ENCODE measurements at places on chromosomes 2 and 18.

DNA sequence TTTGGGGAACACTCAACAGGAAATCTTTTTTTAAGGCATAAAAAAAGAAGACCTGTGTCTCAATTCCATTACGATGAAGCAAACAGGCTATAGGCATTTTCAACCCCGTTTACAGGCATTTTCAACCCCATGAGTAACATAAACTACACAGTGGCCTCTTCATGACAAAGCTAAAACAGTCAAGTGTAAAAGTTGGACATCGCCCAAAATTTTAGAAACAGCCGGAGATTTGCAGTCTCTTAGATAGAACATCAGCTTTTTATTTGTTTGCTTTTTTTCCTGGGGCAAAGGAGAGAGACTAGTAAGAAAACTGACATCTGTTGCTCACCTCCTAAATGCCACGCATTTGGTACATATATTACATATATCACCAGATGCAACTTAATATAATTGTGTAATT, 173.7 kb downstream of the CMPK2 start:
- no peak for DNase-seq

DNA sequence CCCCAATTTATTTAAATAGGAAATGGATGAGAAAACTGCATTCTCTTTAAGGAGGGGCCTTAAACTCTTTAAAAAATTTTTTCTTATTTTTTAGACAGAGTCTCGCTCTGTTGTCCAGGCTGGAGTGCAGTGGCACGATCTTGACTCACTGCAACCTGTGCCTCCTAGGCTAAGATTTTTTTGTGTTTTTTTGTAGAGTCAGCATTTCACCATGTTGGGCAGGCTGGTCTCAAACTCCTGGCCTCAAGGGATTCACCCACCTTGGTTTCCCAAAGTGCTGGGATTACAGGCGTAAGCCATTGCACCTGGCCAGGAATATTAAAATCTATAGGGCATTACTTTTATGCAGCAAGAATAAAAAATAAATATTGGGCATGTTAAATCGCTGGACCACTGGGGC, 56.0 kb downstream of the GALR1 start:
- no peak for DNase-seq

DNA sequence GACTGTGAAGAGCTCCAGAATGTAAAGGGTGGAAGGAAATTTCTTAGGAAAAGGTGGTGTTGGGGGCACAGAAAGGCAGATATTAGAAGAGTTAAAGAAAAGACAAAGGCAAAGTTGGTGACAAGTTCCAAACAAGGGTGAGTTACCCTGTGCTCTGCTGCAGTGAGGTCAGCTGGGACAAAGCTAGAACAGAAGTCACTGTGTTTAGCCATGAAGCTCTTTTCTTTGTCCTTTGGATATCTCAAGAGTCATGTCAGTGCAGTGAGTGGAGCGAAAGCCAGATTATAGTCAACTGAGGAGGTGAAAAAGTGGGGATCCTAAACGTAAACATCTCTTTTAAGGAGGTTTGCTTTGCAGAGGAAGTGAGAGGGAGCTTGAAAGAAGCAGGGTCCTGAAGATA, 187.8 kb upstream of the ALPP start:
- no peak for DNase-seq

DNA sequence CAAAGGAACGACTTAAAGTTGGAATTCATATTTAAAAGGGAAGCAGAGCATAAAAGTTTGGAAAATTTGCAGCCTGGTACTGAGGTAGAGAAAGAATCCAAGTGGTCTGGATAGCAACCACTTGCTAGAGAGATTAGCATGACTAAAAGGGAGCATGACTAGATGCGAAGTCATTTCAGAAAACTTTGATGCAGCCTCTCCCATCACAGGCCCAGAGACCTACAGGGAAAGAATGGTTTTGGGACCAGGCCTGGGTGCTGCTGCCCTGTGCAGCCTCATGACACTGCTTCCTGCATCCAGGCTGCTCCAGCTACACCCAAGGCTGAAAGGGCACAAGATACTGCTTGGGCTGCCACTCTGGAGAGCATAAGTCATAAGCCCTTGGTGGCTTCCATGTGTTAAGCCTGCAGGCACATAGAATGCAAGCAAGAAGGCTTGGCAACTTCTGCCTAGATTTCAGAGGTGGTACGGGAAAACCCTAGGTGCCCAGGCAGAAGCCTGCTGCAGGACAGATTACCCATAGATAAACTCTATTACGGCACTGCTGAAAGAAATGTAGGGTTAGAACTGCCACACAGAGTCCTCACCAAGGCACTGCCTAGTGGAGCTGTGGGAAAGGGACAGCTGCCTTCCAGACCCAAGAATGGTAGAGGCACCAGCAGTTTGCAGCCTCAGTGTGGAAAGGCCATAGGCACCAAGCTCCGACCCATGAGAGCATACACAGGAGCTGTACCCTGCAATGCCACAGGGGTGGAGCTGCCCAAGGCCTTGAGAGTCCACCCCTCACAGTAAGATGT, 12.6 kb upstream of the CHN1 start:
- no peak for DNase-seq

- no peak for DNase-seq
Observed at GRCh38 chr2:20706217-20706616, 39.3 kb downstream of the GDF7 start.

DNA sequence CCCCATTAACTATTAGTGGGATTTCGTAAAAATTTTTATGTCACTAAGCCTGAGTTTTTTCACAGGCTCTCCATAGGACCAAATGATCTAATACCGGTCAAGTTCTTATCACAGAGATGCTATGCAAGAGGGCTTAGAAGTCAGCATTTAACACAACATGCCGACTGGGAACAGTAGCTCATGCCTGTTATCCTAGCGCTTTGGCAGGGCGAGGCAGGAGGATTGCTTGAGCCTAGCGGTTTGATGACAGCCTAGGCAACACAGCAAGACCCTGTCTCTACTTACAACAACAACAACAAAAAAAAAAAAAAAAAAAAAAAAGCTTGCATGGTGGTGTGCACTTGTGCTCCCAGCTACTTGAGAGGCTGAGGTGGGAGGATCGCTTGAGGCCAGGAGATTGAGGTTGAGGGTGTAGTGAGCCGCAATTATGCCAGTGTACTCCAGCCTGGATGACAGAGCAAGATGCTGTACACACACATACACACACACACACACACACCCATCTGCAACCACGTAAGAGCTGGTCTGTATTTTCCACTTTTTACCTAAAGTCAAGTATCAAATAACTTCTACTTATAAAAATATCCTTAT, 67.6 kb upstream of the FAM124B start:
- no peak for DNase-seq

- DNase-seq = no peak
Observed at GRCh38 chr2:30721241-30721640, 86.0 kb downstream of the CAPN13 start.

- DNase-seq = no peak
Observed at GRCh38 chr2:177474998-177475397, 82.4 kb downstream of the AGPS start.

- DNase-seq = no peak
Observed at GRCh38 chr2:23658466-23658942, 268.4 kb downstream of the ATAD2B start.

DNA sequence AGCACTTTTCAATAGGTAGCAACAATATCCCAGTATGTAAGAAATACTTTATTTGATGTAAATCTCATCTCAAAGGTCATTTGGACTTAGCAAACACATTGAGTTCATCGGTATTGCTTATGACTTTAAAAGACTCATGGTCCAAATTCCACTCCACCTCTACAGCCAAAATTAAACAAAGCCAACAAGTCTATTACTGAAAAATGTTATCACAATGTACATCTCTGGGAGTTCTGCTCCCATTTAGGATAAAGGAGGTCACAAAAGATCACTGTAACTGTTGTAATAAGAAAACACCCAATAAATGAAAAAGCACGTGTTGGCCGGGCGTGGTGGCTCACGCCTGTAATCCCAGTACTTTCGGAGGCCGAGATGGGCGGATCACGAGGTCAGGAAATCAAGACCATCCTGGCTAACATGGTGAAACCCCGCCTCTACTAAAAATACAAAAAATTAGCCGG, 50.0 kb downstream of the ESCO1 start:
- no peak for DNase-seq

- no peak for DNase-seq
Observed at GRCh38 chr18:10419420-10420103, 34.9 kb upstream of the APCDD1 start.

GRCh38 chr2:239249048-239249447, 151.8 kb downstream of the HDAC4 start:
- no peak for DNase-seq

DNA sequence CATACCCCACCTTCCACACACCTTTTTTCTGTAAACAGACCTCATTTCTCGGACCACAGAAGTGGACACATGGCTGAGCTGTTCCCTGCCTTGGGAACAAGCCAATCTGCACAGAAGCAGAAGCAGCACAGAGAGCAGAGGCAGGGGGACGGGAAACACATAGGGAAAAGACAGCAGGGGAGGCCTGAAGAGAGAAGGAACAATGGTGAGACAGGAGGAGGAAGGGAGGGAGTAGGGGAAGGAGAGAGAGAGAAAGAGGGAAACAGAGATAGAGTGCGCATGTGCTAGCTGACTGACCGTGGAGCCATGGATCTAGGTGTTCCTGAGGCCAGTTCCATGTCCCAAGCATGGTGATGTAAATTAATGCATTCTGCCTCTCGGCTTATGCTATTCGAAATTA, 119.7 kb downstream of the NOL10 start:
- no peak for DNase-seq

- no peak for DNase-seq
Observed at GRCh38 chr18:32072321-32072720, 19.4 kb upstream of the RNF138 start.

- DNase-seq = no peak
Observed at GRCh38 chr2:133675-134593, 87.6 kb upstream of the FAM110C start.

DNA sequence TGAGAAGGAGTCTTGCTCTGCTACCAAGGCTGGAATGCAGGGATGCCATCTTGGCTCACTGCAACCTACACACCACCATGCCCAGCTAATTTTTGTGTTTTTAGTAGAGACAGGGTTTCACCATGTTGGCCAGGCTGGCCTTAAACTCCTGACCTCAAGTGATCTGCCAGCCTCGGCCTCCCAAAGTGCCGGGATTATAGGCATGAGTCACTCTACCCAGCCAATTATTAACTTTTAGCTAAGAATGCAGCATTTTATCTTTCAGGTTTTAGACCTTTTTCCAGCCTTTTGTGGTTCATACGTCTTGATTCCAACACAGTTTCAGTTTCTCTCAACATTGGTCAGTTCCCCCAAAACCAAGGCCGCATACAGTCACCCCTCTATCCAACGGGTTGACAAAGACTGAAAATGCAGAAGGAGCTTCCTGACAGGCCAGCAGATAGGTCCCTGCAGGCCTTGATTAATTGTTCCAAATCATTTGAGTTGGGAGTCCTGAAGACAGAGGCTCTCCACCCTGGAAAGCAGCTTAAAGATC, 262.2 kb upstream of the KLHL29 start:
- no peak for DNase-seq

GRCh38 chr18:71327441-71327840, 1038.6 kb downstream of the SOCS6 start:
- no peak for DNase-seq

- no peak for DNase-seq
Observed at GRCh38 chr18:44954257-44954656, 273.6 kb downstream of the SETBP1 start.

GRCh38 chr2:127609818-127610217, 36.1 kb upstream of the GPR17 start:
- no peak for DNase-seq

GRCh38 chr18:46894124-46894523, 23.2 kb downstream of the PIAS2 start:
- DNase-seq = no peak

- no peak for DNase-seq
Observed at GRCh38 chr18:57054891-57055290, 92.0 kb upstream of the BOD1L2 start.

- DNase-seq = no peak
Observed at GRCh38 chr18:50231621-50232020, 34.7 kb downstream of the CFAP53 start.

DNA sequence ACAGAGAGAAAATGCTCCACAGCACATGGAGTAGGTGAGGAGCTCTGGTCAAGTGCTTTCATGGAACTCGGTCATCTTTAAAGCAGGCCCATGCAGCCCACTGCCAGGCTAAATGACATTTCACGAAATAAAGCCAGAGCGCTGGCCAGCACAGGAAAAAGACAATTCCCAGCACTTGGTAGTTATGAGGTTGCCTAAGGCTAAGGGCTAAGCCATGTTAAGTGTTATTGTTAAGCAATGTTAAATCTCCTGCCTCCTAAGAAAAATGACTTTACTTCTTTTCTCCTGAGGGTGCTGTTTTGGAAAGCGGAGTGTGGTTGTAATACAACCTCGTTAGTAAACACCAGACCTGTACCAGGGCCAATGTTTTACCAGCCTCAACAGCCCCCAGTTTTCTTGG, 125.9 kb upstream of the NRP2 start:
- DNase-seq = no peak

- DNase-seq = no peak
Observed at GRCh38 chr18:22667156-22667555, 249.4 kb upstream of the CTAGE1 start.

DNA sequence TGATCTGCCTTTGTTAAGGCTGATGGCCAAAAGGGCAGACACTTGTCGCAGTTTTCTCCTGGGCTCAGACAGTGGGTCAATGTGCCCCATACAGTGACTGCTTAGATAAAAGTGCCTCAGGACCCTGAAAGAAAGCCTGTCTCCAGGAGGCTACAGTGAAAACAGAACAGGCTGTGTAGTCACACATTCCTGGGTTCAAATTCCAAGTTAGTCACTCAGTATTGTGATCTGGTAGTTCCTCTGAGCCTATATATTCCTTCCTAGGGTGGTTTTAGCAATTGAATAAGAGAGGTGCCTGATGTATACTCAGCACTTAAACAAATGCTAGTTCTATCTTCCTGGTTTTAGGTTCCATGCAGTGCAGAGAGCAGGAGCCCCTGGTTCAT, 54.4 kb downstream of the RPL37A start:
- no peak for DNase-seq

DNA sequence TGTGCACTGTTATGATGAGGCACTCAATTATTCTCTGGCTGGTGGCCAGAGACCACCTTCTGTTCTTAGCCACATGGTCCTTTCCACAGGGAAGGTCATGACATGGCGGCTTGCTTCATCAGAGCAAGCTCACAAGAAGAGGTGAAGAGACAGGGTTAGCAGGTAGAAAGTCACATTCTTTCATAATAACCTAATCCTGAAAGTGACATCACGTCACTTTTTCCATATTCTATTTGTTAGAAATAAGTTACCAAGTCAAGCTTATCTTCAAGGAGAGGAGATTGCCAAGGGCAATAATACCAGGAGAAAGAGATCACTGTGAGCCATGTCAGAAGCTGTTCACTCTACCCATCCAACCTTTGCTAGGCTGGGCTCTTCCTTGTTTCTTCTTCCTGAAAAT, 139.4 kb downstream of the OSR1 start:
- no peak for DNase-seq

- no peak for DNase-seq
Observed at GRCh38 chr2:43605851-43606250, 10.0 kb upstream of the THADA start.

DNA sequence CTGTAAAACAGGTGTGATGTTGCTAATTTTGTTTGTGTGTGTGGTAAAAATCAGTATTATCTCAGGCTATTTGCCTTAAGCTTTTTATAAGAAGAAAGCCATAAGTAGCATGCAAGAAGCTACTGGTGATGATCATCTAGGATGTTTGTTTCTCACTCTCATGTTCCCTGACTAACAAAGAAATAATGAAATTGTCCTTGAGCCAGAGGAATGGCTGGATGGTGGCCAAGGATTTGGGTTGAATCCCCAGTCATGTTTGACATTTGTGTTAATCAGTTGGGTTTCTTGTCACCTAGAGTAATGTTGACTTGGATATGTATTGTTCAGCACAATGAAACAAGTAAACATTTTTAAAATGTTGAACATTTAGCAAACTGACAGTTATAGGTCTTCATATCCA, 496.8 kb upstream of the ZEB2 start:
- DNase-seq = no peak

- DNase-seq = no peak
Observed at GRCh38 chr18:54813977-54814565, 14.2 kb upstream of the RAB27B start.
